ENCODE measurements at places on chromosomes 2 and 18.
A peak's percentile ranks its signal among the peaks of the same experiment; 100 is the strongest.

GRCh38 chr2:217609952-217610351 is 392.8 kb downstream of the TNS1 start:
- DNase-seq, result no peak

DNA sequence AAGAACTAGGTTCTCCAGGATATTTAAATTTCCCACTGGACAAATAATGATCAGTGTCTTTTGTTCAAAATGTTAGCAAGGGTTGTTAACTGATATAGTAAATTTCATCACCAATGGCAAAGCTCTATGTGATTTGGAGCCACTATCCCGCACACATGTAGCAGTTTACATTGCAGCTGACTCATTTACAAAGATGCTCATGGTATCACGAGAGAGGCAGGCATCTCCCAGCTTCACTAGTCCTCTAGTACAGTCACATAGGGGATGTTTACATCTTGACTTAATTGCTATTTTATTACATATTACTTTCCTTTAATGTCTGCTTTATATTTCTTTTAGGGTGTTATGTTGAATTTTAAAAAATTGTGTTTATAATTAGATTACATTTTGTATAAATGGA is 30.7 kb downstream of the KCNE4 start:
- no peak for DNase-seq

DNA sequence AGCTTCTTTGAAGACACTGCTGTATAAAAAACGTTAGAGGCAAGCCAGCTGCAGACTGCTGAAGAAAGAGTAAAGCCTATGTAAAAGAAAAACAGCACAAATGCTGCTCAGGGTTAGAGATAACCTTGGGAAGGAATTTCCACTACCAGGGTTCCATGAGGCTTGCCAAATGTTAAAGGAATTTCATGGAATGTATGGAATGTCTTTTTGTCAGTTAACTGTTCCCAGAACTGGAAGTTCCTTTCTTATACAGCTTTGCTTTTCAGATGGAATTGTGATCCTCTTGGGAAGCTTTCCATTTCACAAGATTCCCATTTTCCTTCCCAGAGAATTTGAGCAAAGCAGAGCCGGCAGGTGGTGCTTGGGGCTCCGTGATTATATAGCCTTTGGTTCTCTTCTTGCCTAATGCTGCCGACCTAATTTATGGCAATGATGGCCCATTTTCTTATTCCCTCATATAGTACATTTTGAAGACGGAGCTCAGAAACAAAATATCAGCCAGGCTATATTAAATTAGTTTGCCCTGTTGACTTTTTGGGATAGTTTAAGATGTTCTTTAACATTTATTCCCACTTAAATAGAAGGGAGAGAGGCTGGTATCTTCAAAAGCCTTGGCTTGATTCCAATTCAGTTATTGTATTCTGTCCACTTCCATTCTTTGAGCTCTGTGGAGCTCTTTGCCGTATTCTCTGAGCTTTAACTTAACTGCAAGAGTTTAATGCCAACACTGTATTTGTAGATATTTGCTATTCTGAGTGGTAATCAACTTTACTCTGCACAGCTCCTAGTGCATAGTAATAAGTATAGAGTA is 162.3 kb downstream of the PHLPP1 start:
- DNase-seq, result no peak

GRCh38 chr2:106085181-106085940 is 108.7 kb downstream of the UXS1 start:
- peak; percentile 50 for DNase-seq

- peak; percentile 7 for DNase-seq
Measured at GRCh38 chr2:172288603-172289002, 138.8 kb upstream of the ITGA6 start.

DNA sequence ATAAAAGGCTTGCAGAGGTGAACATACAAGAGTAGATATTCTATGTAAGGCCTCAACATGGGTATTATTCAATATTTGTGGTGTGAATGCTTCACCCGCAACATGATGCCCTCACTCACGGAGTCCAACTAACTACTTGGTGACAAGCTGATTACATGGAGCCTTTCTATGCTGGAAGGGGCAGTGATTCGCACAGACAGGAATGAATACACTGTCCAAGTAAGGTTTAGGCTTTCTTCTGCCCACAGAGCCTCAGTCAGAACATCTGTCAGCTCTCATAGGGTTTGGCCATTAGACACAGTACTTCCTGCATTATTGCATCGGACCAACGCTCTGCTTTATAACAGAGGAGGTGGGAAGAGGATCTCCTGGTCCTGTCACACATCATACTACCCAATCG is 80.3 kb upstream of the SLC35G4 start:
- DNase-seq, result no peak

All from effector CD4-positive, alpha-beta T cell (primary cell).